ENCODE measurements at places on chromosomes 4 and X.

- DNase-seq = no peak
Measured at GRCh38 chrX:115949900-115950822, 220.4 kb upstream of the AGTR2 start.

GRCh38 chr4:103773691-103774231 lies 54.0 kb upstream of the TACR3 start:
- DNase-seq = no peak

DNA sequence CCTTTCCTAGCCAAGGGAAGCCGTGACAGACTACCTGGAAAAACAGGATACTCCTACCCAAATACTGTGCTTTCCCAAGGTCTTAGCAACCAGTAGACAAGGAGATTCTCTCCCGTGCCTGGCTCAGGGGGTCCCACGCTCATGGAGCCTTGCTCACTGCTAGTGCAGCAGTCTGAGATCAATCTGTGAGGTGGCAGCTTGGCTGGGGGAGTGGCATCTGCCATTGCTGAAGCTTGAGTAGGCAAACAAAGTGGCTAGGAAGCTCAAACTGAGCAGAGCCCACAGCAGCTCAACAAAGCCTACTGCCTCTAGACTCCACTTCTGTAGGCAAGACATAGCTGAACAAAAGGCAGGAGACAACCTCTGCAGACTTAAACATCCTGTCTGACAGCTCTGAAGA lies 177.1 kb downstream of the PARM1 start:
- no peak for DNase-seq

GRCh38 chr4:70392057-70392776 lies 5.5 kb upstream of the OPRPN start:
- DNase-seq = no peak

GRCh38 chr4:74097631-74098426 lies 1.2 kb downstream of the CXCL2 start:
- no peak for DNase-seq

GRCh38 chrX:3697220-3697684 lies 16.2 kb downstream of the PRKX start:
- no peak for DNase-seq

GRCh38 chr4:98771959-98772632 lies 113.7 kb upstream of the TSPAN5 start:
- DNase-seq = no peak

Data from stimulated activated CD8-positive, alpha-beta memory T cell treated with anti-CD3 and anti-CD28 coated beads, Interleukin-15, amount 100 ng/mL, for 4 hours (primary cell).